NCI-H1092 (cell line): ENCODE measurements at places on chromosomes 13 and 19.

GRCh38 chr13:50428183-50428877 lies 413.1 kb downstream of the KCNRG start:
- DNase-seq: no peak

GRCh38 chr19:53132141-53132991 lies at the start of gene ZNF415:
ZNF415 (minus strand) TSS chr19:53132910; CDS start chr19:53122676, 10,234 bp downstream.
- DNase-seq: peak; percentile 40

GRCh38 chr13:110348309-110349105 lies 41.4 kb downstream of the COL4A2 start:
- DNase-seq: no peak

DNA sequence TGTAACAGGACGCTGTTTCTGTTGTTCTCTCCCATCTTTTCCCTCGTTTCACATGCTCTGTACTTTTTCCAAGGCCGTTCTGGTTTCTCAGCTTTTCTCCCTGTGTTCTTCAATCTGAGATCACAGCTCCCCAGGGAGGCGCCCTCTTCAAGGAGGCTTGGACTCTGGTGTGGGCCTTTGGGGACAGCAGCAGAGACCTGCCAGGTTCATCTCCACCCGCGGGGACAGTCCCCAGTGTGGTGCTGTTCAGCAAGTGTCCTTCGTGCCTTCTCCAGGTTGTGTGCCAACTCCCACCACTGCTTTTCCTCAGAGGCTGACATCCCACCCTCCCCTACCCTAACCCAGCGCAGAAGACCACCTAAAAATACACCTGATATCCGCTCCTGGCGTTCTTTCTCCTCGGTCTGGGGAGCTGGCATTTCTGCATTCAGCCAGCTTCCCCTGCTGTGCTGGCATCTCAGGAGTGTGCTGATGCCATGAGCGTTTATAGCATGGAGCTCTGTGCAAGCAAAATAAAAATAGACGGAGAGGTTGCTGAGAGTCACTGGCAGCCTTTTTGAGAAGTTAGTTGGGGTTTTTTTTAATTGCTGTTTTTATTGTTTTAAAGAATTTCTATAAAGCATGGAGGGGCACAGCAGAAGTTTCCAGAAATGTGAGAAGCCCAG lies 149.4 kb downstream of the STK24 start:
- DNase-seq: no peak

- no peak for DNase-seq
These were observed 3.5 kb downstream of the DCAF15 start for GRCh38 chr19:13955662-13956364.

GRCh38 chr13:33860526-33860925 lies 42.6 kb downstream of the RFC3 start:
- no peak for DNase-seq

- no peak for DNase-seq
These were observed 5.9 kb downstream of the ADGRE2 start for GRCh38 chr19:14772467-14772866.

DNA sequence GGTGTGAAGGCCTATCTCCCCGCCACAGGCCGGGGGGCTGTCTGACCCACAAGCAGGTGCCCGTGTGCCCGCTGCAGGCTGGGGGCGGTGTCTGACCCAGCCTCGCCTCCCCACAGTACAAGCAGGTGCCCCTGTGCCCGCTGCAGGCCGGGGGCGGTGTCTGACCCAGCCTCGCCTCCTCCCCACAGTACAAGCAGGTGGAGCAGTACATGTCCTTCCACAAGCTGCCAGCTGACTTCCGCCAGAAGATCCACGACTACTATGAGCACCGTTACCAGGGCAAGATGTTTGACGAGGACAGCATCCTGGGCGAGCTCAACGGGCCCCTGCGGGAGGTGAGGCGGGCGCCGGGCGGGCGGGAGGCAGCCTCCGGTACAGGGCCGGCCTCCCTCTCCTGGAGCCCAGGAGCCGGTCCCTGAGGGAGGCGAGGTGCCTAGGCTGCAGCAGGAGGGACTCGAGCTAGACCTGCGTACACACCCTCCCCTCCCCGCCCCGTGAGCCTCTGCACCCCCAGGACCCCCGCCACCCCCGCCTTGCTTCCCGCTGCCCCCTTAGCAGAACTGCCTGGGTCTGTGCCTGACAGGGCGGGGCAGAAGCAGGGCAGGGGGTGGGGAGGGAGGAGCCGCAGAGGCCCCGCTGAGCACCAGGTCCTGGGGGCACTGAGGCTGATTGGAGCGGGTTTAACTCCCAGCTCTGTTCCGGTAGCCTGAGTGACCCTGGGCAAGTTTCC lies 20.6 kb downstream of the HCN2 start:
- no peak for DNase-seq

- no peak for DNase-seq
These were observed 533 bp downstream of the ZNF544 start for GRCh38 chr19:58229255-58229639.

GRCh38 chr13:109182777-109183465 lies 553.5 kb downstream of the MYO16 start:
- no peak for DNase-seq

GRCh38 chr13:106859533-106859904 lies 291.6 kb upstream of the ARGLU1 start:
- DNase-seq: no peak

GRCh38 chr19:7887408-7888144 lies 734 bp upstream of the LRRC8E start:
- no peak for DNase-seq

DNA sequence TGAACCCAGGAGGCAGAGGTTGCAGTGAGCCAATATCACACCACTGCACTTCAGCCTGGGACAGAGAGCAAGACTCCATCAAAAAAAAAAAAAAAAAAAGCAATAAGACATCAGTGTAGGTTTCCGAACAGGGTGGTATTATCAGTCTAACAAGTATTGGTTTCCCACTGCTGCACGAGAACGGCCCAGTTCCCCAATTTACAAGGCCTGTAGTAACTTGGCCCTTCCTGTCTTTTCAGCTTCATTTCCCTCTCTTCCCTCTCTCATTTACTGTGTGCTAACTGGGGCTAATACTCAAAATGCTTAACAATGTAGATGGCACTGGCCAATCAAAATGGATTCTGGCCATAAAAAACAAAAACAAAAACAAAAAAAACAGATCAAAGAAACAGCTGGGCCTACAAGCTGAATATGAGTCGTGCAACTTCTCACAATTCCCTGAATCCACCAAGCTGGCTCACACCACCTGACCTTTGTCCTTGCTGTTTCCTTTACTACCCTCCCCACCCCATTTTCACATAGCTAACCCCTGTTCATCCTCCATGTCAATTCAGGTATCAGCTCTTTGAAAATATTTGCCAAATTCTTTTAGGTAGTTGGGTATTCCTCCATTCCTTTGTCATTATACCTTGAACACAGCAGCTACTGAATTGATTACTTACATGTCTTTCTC lies 2.4 kb downstream of the TEX101 start:
- DNase-seq: no peak

DNA sequence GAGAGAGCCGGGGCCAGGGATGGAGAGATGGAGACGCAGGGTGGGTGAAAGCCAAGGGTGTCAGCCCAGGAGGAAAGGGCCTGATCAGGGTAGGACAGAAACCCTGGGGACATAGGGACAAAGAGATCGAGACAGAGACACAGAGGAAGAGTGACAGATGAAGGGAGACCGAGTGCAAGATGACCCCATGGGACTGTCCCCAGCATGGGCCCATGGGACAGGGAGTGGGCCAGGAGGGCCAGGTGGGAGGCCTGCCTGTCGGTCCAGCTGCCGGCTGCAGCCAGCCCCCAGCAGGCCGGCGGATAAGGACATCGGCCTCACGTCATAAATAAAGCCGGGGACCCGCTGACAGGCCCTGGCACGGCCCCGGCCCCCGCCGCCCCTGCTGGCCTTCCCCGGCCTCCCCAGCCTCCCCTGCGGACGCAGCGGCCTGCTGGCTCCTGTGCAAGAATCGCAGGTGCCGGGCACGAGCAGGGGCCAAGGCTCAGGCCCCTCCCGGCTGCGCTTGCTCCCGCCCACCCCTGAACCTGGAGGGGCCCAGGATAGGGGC lies 6.3 kb downstream of the REX1BD start:
- no peak for DNase-seq

- DNase-seq: no peak
These were observed 24.7 kb downstream of the DPF1 start for GRCh38 chr19:38199340-38199739.

GRCh38 chr13:43005460-43006236 lies 13.6 kb upstream of the EPSTI1 start:
- no peak for DNase-seq

DNA sequence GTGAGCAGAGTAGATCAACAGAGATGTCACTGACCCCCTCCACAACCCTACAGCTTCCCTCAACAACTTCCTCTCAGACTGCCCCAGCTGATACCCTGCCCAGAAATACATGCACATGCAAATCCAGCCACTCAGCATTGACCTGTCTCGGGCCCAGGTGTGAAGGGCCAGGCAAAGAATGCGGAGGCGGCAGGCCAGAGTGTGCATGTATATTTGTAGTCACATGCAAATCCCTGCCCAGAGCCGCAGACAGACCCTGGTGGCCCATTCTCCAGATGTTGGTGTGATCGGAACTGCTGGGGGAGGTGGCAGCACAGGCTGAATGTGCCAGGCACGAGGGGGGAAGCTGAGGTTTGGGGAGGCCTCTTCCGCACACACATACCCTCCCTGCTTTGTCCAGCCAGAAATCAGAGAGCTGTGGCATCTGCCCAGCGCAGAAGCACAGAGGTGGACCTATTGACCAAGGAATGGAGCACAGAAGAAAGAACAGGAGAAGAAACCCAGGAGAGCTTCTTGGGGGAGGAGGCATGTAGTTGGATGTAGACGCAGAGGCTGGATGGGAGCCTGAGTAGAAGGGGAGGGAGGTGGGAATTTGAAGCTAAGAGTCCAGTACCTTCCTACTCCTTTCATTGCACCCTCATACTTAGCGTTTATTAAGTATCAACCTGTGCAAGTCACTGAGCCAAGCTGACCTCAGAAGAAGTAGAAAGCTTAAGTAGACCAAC lies 14.4 kb downstream of the MEF2B start:
- no peak for DNase-seq

- DNase-seq: no peak
These were observed at the start of gene PRKCG for GRCh38 chr19:53881482-53882390. PRKCG (plus strand) TSS chr19:53882197; CDS start chr19:53882495, 298 bp downstream.

- no peak for DNase-seq
These were observed 16.2 kb downstream of the RB1 start for GRCh38 chr13:48319531-48320398.

DNA sequence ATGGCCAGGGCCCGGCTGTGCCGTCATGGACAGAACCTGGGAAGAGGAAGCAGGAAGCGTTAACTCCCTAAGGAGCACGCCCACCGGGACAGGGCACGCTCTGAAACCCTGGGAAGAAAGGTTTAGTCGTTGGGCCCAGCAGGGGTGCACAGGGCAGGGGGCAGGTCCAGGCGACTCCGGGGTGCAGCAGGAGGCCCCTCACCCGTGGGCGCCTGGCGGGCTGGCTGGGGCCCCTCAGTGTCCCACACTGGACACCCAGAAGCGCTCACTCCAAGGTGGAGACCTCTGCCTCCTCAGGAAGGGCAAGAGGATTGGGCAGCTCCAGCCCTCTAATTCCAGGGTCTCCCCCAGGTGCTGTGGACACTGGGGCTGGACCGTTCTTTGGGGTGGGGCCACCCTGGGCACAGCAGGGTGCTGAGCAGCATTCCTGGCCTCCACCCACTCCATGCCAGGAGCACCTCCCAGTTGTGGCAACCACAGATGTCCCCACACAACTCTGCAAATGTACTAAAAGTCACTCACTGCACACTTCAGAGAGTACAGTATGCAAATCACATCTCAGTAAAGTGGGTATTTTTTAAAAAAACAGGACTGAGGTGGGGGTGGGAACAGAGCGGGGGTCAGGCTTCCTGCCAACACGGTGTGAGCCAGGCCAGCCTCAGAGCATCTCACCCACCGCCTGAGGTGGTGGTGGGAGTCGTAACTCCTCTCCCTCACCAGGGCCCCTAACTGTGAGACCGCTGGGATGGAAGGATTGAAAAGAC lies 35.2 kb downstream of the PIP5K1C start:
- DNase-seq: no peak

- DNase-seq: no peak
These were observed 29.6 kb downstream of the EPN1 start for GRCh38 chr19:55704494-55705245.

DNA sequence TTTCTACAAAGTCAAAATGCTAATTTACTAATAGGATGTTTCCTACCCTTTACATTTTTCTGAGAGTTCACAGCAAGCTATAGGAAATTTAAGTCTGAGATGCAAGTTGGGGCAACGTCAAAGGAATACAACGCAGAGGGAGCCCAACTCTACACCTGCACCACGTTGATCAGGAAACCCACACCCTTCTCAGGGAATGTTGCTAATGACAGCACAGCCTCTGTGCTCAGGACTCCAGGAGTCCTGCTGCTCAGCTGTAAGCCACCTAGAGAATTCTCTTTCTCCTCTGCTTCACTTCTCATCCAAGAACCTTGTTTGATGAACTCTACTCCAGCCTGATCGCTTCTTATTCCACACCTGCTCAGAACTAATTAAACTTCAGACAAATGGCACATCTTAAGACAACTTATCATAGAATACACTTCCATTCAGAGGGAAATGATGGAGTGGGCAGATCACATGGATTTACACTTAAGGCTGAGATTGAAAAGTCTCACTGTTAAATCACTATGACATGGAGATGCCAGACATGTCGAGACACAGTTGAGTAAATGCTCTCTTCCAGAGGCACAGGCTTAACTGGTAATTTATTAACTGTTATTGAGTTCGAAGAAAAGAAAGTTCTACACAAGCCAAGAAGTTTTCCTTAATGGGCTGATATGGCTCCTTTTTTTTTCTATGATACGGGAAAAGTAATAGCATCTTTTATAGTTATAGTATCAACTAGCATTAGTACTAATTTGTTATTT lies 811.6 kb upstream of the ARGLU1 start:
- no peak for DNase-seq

- DNase-seq: no peak
These were observed 122.9 kb upstream of the SPRY2 start for GRCh38 chr13:80463673-80464352.

GRCh38 chr13:72728290-72728605 lies 525 bp downstream of the BORA start:
- DNase-seq: no peak

GRCh38 chr13:46332772-46333171 lies 54.3 kb downstream of the RUBCNL start:
- no peak for DNase-seq

DNA sequence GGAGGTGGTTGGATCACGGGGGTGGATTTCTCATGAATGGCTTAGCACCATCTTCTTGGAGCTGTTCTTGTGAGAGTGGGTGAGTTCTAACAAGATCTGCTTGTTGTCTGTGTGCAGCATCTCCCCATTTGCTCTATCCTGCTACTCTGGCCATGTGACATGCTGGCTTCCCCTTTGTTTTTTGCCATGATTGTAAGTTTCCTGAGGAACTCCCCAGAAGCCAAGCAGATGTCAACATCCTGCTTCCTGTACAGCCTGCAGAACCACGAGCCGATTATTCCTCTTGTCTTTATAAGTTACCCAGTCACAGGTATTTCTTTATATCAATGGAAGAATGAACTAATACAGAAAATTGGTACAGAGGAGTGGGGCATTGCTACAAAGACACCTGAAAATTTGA lies 2.3 kb upstream of the SIGLEC12 start:
- no peak for DNase-seq
